ENCODE measurements at places on chromosomes 11 and 22.

GRCh38 chr22:46984751-46985506, 222.5 kb downstream of the TBC1D22A start:
- DNase-seq = no peak

DNA sequence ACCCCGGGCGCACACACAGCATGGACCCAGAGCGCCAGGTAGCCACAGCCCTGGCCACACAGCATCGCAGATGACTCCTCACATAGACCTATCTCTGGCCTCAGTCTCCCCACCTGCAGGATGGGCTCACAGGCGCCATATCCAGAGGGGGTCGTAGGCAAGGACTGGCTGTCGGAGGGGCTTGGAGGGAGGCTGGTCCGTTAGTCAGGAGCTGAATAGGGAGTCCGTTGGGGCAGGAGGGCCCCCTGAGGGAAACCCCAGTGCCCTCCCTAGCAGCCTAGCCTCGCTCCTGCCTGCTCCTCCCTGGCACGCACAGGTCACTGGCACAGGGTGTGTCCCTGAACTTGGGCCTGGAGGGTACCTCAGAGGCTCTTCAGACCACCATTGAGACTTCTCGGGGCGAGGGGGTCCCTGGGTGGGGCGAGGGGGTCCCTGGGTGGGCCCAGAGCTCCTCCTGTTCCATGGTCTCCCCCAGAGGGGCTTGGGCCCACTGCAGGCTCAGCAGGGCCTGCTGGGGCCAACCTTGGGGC, 2.0 kb downstream of the PLXNB2 start:
- no peak for DNase-seq

DNA sequence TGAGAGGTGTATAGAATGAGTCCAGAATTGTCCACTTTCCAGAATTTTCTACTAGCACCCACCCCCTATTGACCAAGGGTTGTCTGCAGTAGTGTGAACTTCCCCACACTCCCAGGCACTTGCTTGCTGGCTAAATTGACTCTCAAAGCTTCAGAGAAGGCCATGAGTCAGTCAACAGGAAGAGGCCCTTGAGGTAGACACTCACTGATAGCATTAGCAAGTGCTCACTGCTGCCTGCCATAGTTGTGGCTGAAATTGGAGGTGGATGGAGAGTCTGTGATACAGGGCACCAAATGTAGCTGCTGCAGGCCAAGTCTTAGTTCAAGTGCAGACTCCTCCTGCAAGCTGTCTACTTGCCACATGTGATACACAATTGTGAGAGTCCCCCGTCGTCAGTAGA, 156.8 kb downstream of the SPON1 start:
- DNase-seq = no peak

DNA sequence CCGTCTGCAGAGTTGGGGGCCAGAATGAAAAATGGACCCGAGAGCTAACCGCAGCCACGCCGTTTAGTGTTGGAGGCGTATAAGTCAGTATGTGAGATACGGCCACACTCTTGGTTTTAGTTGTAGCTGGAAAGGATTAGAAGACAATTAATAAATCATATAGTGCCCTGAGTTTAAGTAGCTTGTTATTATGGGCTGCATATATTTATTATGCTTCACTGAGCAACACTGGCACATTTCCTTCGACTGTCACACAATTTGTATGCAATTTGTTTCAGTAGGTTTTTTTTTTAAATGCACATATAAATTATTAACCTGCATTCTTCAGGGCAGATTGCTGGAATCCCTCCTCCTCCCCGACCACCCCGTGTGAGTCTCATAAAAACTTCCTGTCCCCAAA, 56.9 kb downstream of the PKNOX2 start:
- no peak for DNase-seq

- DNase-seq = no peak
Measured at GRCh38 chr11:44031549-44031948, 16.2 kb upstream of the ACCSL start.

- no peak for DNase-seq
Measured at GRCh38 chr11:114386545-114386944, 13.8 kb downstream of the C11orf71 start.

- no peak for DNase-seq
Measured at GRCh38 chr11:108009497-108010370, 1.0 kb downstream of the CUL5 start.

DNA sequence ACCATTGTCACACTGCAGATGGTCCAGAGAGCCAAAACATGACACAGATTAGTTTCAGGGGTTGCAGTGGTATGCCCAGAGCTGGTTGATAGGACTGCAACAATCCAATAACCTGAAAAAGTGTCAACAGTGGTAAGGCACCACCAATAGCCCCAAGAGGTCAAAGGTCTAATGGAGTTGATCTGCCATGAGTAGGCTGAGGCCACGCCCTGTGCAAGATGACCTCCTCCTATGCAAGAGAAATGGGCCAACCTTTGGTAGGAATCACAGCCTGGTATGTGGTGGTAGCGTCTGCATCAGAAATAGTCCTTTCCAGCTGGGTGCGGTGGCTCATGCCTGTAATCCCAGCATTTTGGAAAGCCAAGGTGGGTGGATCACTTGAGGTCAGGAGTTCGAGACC, 19.6 kb downstream of the GUCD1 start:
- DNase-seq = no peak

- DNase-seq = no peak
Measured at GRCh38 chr22:42862045-42862734, 5.1 kb upstream of the ARFGAP3 start.

DNA sequence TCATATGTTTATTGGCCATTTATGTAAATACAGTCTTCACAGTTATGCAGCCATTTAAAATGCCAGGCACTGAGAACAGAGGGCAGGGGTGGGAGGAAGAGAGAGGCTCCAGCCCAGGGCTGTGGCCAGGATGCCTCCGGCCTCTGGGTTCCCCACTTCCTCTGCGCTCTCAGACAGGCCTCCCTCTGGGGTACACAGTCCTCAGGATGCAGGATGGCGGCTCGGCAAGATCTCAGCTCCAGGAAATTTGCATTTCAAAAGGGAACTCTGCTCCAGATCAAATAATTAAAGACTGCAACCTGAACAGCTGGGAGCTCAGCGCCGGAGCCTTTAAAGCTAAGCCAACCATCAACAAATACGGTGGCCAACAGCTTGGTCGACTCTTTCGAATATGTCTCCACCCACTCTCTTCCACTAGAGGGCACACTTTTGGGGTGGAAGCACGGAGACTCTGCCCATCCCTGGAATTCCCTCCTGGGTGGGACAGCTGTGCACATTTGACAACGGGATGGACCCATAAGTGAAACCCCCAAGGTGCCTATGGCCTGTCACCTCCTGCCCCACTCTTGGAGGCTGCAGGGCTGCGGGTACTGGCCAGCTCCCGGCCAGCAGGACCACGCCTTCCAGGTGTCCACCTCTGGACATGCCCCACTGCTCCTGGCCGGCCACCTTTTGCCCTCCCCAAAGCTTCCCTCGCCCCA, 1044.7 kb downstream of the BRD1 start:
- peak; percentile 1 for DNase-seq

DNA sequence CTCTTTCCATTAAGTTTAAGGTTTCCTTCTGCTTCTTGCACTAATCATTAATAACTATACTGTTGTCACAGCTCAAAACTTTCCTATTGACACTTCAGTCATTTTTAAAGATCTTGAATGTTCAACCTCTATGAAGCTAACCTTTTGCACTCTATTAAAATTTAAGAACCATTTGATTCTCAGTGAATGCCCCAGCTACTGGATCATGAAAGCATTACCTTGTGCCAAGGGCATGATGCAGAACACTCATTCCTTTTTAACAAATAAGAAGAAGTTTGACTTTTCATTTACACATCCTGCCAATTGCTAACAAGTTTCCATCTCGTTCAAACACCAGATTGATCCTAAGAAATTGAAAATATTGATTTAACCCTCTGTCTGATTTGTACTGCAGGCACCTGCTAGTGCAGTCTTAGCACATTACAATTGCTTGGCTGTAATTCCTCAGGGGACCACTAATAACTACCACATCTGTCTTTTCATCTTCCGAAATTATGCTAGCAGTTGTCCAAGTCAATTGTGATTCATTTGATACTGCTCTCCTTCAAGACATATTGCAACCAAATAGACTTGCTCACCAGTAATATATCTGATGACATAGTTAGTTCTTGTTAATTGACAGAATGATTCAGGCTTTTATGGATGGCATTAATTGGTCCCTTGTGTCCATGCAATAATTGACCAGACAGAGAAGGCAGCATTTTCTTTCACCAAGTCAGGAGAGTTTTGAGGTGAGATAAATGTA, 158.4 kb downstream of the TEAD1 start:
- DNase-seq = no peak

DNA sequence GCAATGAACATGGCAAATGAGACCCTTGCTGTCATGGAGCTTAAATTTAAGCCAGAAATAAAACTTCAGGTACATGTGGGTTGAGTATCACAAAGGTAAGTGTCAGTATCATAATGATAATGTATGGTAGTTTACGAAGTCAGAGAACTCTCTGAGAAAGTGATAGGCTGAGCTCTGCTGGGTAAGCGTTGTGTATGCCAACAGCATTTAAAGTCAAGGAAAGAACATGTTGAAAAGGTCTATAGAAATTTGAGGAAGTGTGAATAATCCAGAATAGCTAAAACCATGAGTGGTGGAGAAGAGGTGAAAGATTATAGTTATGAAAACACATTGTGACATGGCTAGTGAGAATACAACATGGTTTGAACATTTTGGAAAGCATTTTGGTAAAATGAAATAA, 17.4 kb upstream of the CTSC start:
- no peak for DNase-seq

- DNase-seq = no peak
Measured at GRCh38 chr11:64837887-64838351, 6.5 kb downstream of the CDC42BPG start.

GRCh38 chr11:25039165-25039564, 542.3 kb downstream of the LUZP2 start:
- DNase-seq = no peak

DNA sequence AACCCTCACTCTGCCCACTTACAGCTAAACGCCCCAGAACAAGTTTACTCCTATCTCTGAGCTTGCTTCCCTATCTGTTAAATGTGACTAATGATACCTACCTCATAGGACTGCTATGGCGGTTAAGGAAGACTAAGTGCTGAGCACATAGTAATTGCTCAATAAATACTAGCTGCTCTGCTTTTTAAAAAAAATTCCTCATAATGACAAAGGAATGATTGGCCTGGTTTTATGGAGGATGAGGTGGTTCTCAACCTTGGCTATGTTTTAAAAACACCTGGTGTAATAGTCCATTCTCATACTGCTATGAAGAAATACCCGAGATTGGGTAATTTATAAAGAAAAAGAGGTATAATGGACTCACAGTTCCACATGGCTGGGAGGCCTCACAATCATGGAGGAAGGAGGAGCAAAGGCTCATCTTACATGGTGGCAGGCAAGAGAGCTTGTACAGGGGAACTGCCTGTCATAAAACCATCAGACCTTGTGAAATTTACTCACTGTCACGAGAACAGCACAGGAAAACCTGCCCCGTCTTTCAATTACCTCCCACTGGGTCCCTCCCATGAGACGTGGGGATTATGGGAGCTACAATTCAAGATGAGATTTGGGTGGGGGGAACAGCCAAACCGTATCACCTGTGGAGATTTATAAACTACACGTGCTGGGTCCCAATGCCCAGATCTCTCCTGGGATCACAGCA, 127.2 kb upstream of the SYT13 start:
- DNase-seq = no peak

GRCh38 chr22:36253523-36254490, 874 bp downstream of the APOL1 start:
- DNase-seq = no peak

DNA sequence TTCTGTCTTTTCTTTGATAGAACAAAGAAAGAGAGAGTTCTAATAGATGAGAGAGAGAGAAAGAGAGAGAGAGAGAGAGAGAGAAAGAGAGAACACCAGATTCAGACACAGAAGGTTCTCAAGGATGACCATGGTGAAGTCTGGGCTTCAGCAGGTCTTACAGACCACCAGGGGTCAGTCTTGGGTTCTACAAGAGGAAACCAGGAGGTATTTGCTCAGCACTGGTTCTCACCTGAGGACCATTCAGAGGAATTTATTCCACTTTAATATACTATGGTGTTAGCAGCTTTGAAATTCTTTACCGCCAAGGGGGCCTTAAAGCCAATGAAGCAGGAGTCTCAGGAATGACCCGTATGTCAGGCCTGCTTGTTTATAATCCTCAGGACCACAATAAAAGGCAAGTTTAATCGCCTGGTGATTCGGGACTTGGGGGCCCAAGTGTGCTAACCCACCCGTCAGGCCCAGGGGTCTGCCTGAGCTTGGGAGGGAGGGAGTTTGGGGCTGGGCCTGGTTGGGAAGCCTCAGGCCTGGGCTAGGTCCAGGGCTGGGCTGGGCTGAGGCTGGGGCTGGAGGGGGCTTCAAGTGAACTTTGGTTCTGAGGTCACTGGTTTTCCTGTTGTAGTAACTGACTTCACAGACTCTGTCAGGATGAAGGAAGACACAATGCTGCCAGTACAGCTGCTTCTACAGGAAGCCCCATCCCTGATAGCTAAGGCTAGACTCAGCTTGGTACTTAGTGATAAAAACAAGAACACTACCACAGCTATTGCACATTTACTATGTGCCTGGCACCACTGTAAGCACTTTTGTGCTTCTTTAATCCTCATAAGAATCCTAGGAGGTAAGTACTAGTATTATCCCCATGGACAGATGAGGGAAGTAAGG, 179.2 kb upstream of the ZBED5 start:
- peak; percentile 39 for DNase-seq

- DNase-seq = no peak
Measured at GRCh38 chr22:33013531-33014162, 44.5 kb downstream of the SYN3 start.

- DNase-seq = peak; percentile 3
Measured at GRCh38 chr11:120137187-120137610, 714 bp downstream of the TRIM29 start.

GRCh38 chr11:12182676-12183541, 72.5 kb downstream of the MICAL2 start:
- DNase-seq = peak; percentile 73

DNA sequence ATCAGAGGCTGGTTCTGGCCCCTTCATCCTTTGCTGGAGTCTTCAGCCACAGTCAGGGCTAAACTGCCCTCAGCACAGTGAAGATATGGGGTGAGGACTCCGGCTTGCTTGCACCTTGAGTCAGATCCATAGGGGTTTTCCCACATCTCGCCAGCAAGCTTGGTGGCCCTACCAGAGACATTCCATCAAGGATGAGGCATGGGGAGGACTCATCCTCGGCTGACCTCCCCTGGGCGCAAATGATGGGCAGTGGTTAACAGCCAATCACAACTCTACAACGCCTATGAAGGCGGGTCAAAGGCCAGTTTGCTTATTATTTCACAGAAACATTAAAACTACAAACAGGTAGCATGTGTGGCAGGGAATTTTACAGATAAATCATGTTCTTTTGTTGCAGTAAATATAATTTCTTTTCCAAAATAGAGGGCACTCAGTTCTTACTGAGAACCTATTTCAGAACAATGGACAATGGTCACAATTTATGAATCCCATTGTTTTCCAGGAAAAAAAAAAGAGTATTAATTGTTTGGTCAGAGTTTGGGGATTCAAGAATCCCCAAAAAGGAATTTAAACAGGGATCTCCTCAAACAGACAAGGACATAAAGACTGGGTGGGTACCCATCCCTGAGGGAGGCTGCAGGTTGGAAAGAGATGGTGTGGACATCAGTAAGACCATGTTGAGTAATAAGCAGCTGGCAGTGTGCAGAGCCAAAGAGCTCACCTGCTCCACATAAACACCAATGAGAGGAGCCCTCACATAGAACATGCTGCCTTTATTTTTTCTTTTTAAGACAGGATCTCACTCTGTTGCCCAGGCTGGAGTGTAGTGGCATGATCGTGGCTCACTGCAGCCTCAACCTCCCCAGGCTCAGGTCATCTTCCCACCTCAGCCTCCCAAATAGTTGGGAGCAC, 14.8 kb downstream of the PLAAT3 start:
- DNase-seq = no peak
